Hepatocyte (in vitro differentiated cells): ENCODE measurements at places on chromosomes 16 and 17. TPM values are rescaled to one million over a fixed set of nuclear protein-coding genes. Genes with fewer than 3 reads are reported as not detected.

PPL gene
- 29.1 and 32.8 TPM in 2 replicates for total RNA-seq

- peaks cover 21% of the 10 kb centered on the region for H3K4me1 ChIP-seq
- H3K27ac ChIP-seq = peak overlapping the region; percentile 60
- H3K27me3 ChIP-seq = no peaks in the 10 kb centered on the region
- DNase-seq = no peak
- no peaks in the 10 kb centered on the region for H3K36me3 ChIP-seq
These were observed 78.9 kb downstream of the MPRIP start for GRCh38 chr17:17121162-17121561.

GRCh38 chr16:62064173-62064572 lies 27.9 kb upstream of the CDH8 start:
- no peak for DNase-seq
- no peaks in the 10 kb centered on the region for H3K36me3 ChIP-seq
- H3K27ac ChIP-seq = no peak overlapping the region
- no peaks in the 10 kb centered on the region for H3K4me1 ChIP-seq
- H3K4me3 ChIP-seq = no peak overlapping the region

DNA sequence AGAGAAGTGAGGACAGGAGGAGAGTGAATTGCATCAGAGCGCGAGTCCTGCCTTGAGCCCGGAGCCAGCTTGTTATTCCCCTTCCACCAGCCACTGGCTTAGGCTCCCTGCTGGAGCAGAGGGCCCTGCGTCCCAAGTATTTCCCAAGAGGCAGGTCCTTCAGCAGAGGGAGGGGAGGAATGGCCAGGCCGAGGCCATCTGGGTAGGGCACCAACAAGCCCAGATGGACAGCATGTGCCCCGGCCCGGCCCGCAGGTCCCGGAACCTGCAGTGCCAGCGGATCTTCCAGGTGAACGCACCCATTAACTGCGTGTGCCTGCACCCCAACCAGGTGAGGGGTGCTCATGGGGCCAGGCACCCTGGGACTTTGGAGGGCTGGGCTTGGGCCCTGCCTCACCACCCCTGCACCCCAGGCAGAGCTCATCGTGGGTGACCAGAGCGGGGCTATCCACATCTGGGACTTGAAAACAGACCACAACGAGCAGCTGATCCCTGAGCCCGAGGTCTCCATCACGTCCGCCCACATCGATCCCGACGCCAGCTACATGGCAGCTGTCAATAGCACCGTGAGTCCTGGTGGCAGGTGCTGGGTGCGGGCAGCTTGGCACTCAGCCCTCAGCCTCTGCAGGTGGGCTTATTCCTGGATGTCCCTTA lies 1.7 kb downstream of the MLST8 start:
- no peak overlapping the region for H3K27ac ChIP-seq
- no peak overlapping the region for H3K4me3 ChIP-seq
- H3K4me1 ChIP-seq = peaks cover 8% of the 10 kb centered on the region
- no peaks in the 10 kb centered on the region for H3K27me3 ChIP-seq
- DNase-seq = no peak

ACE gene
- 4.2 and 8.0 TPM in 2 replicates for total RNA-seq

TMEM132E gene
- 0.27 and 0.28 TPM in 2 replicates for total RNA-seq

TIMP2 gene
- 54.7 and 63.3 TPM in 2 replicates for total RNA-seq

NLGN2 gene
- total RNA-seq = 4.1 and 7.2 TPM in 2 replicates

GRCh38 chr17:61614219-61614618 lies 23.2 kb upstream of the NACA2 start:
- no peak for DNase-seq
- no peaks in the 10 kb centered on the region for H3K36me3 ChIP-seq
- no peaks in the 10 kb centered on the region for H3K4me1 ChIP-seq
- no peaks in the 10 kb centered on the region for H3K27me3 ChIP-seq
- no peak overlapping the region for H3K4me3 ChIP-seq

DNA sequence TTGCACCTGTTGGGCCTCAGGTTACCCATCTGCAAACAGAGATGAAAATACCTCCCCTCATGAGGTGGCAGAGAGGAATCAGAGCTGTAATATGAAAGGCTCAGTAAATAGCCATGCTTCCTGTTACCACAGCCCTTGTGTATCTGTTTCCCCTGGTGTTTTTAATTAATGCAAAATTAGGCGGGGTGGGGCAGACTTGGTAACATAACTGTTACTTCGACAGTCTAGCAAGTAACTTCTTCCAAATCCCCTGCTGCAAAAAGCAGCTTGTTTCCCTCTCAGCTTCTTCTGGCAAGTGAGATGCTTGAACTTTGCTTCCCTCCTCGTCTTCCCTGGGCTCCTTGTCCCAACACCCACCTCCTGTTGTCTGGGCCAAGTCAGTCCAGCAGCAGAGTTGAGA lies 381.5 kb downstream of the CPPED1 start:
- no peak overlapping the region for H3K27ac ChIP-seq
- H3K27me3 ChIP-seq = no peaks in the 10 kb centered on the region
- no peak overlapping the region for H3K4me3 ChIP-seq
- H3K4me1 ChIP-seq = no peaks in the 10 kb centered on the region

GRCh38 chr16:58345574-58346354 lies 46.5 kb upstream of the GINS3 start:
- no peaks in the 10 kb centered on the region for H3K36me3 ChIP-seq
- no peaks in the 10 kb centered on the region for H3K4me1 ChIP-seq
- DNase-seq = no peak
- H3K4me3 ChIP-seq = no peak overlapping the region
- H3K27me3 ChIP-seq = peaks cover 19% of the 10 kb centered on the region

DNA sequence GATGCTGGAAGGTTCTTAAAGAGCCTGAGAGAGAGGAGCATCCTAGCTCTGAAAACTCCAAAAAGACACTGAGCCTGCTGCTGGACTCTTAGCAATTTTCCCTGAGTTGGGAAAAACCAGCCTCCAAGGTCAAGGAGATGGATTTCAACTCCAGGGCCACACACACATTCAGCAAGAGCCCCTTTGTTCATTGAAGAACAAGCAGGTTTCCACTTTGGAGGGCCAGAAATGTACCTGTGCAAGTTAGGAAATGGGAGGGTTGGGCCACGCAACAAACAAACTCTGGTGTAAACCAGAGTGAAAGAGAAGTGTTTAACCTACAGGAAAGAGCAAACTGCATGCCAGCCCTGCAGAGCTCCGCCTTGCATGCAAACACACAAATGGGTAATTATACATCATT lies 264.8 kb upstream of the RPL38 start:
- no peaks in the 10 kb centered on the region for H3K36me3 ChIP-seq
- H3K4me3 ChIP-seq = no peak overlapping the region
- DNase-seq = no peak
- H3K27me3 ChIP-seq = no peaks in the 10 kb centered on the region

KRTAP1-1 gene
- not detected in 2 replicates for total RNA-seq

DNA sequence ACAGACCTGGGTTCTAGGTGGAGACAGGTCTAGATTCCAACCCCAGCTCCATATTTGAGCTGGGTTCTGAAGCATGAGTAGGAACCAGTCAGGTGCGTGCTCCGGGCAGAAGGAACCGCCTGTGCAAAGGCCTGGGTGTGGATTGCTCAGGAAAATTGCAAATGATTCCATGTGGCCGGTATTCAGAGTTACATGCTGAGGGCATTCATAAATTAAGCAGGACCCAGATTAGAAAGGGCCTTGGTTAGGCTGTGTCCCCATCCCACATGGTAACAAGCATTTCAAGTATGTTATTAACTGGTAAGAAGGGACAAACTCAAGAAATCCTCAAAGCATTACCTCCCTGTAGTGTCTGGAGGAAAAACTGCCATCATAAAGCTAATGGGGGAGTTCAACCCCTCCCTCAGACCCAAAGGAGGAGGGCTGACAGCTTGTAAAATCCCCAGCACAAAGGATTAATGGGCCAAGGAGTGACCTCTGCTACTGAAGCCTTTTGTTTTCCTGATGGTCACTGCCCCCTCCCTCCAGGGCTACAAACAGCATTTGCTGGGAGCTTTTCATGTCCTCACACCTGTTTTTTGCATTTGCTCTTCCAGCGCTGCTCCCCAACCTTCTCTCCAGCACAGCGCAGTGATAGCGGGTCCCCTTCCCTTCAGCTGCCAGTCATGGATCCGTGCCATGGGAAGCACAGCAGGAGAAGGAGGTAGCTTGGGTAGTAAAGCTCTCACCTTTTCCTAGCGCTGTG lies 218.0 kb downstream of the C16orf95 start:
- DNase-seq = no peak
- no peak overlapping the region for H3K27ac ChIP-seq
- no peaks in the 10 kb centered on the region for H3K36me3 ChIP-seq
- H3K27me3 ChIP-seq = peaks cover 9% of the 10 kb centered on the region
- H3K4me3 ChIP-seq = no peak overlapping the region
- no peaks in the 10 kb centered on the region for H3K4me1 ChIP-seq

DNA sequence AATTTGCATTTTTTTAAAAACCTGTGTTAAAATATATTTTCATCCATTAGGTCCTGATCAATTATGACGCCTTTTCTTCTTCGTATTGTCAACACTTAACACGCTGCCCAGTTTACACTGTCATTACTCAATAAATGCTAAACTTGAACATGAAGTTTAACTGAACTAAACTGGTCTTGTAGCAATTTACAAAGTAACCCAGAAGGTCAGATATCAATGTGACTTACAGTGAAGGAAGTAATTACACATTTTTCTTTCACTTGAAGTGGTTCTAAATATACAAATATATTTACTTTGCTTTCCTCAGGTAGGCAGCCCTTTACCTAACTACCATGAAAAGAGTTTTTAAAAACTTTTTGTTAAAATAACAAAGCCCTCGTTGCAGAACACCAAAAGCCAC lies 256.5 kb upstream of the AXIN2 start:
- H3K36me3 ChIP-seq = no peaks in the 10 kb centered on the region
- H3K27me3 ChIP-seq = no peaks in the 10 kb centered on the region
- no peak overlapping the region for H3K4me3 ChIP-seq
- no peak for DNase-seq
- no peaks in the 10 kb centered on the region for H3K4me1 ChIP-seq
- H3K27ac ChIP-seq = no peak overlapping the region

- no peak overlapping the region for H3K4me3 ChIP-seq
- no peaks in the 10 kb centered on the region for H3K36me3 ChIP-seq
- H3K27ac ChIP-seq = no peak overlapping the region
- no peaks in the 10 kb centered on the region for H3K27me3 ChIP-seq
- no peak for DNase-seq
These were observed 13.1 kb downstream of the SOCS7 start for GRCh38 chr17:38364741-38365140.
